ENCODE measurements at places on chromosomes 1 and 21. TPM values are rescaled to one million over a fixed set of nuclear protein-coding genes. Genes with fewer than 3 reads are reported as not detected.

FCGR1A gene
- 10.6 TPM for polyA plus RNA-seq

SLC9C2 gene
- 0.32 TPM for polyA plus RNA-seq

TMED5 gene
- 181 TPM for polyA plus RNA-seq

ATP1A4 gene
- not detected for polyA plus RNA-seq

CFAP107 gene
- polyA plus RNA-seq: not detected

Data from adrenal gland (tissue), 19 donors.